ENCODE measurements at places on chromosomes 16 and 17.
A peak's percentile ranks its signal among the peaks of the same experiment; 100 is the strongest.

DNA sequence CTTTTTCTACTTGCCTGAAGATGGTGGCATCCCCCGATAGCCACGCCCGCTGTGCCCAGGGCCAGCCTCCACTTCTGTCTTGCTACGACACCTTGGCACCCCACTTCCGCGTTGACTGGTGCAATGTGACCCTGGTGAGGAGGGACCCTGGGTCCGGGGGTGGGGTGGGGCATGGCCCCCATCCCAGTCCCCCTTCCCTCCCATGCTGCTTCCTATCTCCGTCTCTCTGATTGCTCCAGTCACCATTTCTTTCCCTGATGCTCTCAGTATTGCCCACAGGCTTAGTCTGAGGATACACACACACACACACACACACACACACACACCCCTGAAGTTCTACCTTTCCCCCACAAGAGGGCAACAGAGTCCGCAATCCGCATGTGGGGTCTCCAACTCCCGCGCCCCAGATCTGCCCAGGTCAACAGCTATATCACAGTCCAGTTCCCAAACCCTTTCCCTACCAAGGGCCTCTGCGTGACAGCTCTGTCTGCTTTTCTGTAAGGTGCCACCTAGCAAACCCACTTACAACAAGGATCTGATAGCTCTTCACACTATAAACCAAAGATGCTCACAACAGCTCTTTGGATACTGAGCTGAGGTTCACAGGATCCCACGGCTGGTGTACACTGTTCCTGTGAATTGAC lies 3.4 kb downstream of the SGCA start:
- peak; percentile 72 for DNase-seq

DNA sequence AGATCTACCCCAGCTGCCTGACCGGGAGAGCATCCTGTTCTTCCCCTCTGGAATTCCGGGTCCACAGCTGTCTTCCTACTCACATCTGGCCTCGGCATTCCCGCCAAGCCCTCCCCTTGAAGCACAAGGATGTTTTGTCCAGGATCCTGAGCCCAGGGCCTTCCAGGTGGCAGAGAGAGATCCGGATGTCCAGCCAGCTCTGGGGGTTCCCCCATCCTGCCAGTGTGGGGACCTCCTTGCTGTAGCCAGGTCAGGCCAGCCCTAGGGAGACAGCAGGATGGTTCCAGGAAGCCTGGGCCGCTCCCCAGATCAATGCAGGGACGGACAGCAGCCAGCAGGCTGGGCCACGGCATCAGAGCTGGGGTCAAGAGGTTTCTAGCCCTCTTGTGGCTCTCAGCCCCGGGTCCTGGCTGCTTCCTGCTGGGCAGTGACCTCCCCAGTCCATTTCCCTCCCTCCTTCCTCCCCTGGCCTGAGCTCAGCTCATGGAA lies 55.3 kb downstream of the SOCS3 start:
- DNase-seq = no peak

DNA sequence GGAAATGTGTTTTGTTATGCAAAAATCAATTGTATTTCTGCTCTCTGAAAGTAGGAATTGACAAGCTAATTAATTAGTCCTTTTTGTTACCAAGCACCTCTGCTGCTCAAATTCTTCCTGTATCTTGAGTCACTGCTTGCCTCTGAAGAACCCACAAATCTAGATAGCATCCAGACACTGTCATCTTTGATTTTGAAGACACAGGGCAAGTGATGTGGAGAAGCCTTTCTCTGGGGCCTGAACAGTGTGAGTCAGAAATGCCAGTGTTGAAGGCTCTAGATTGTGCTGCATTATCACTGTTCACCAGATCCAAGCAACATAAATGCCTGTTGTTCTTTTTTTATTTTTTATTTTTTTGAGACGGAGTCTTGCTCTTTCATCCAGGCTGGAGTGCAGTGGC lies 10.9 kb upstream of the ST6GALNAC1 start:
- no peak for DNase-seq

GRCh38 chr16:82701442-82701955 lies 74.7 kb downstream of the CDH13 start:
- DNase-seq = no peak

DNA sequence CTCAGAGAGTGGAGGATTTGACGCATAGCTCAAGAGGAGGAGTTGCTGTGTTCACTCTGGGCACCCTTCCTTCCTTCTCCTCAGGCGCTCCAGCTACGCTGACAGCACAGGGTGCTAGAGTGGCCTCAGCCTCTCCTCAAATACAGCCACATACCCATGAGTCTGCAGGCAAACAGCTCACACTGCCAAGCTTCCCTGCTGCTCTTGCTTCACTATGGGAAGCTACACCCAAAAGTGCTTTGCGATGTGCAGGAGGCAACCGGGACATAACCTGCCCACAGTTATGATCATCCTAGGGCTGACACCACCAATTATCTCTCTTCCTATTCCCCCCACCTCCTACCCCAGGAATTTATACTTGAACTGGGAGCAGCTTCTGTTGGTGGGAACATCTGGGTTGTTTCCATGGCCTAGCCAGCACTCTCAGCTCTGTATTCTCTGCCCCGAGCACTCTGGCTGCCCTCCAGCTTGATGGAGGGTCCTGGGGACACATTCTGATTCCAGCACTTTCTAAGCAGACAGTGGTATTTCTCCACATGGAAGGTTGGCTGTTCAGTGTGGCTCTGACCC lies 40.3 kb upstream of the SREBF1 start:
- no peak for DNase-seq

GRCh38 chr17:71986886-71987285 lies 133.9 kb upstream of the SOX9 start:
- no peak for DNase-seq

DNA sequence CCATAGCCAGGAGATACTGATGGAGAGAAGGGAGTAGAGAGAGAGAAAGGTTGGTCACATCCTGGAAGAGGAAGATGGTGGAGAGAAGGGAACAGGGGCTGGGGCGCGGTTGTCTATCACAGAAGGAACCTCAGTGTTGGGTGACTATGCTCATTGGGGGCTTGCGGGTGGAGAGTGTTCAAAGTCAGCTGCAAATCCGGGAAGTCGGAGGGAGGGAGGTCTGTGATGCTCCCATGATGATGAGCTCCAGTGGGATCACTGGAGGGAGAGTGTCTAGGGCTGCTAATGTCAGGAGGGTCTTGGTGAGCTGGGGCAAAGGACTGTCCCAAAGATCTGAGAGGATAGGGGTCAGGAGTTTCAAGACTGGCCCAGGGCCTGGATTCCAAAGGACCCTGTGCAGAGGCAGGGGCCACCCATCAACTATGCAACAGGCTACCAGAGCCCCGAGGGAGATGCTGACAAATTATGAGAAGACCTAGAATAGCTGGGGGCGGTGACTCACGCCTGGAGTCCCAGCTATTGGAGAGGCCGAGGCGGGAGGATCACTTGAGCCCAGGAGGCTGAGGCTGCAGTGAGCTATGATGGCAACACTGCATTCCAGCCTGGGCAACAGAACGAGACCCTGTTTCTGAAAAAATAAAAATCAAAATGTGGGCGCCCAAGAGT lies 2.6 kb downstream of the SPDYE4 start:
- DNase-seq = no peak

DNA sequence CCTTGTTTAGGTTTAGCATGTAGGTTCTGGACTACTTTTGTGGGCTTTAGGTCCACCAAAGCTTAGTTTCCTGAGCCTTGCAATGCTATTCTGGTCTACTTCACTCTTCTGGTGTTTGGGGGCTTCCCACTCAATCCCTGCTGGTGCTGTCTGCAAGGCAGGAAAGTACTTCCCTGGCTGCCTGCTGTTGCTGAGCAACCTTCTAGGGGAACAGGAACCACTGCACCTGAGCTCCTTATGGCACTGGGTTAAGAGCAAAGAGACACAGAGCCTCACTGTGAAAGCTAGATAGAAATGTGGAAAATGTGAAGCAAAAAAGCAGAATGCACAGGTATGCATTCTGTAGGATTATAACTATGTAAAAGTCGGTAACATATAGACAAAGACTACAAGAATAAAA lies 17.0 kb downstream of the MPO start:
- no peak for DNase-seq

DNA sequence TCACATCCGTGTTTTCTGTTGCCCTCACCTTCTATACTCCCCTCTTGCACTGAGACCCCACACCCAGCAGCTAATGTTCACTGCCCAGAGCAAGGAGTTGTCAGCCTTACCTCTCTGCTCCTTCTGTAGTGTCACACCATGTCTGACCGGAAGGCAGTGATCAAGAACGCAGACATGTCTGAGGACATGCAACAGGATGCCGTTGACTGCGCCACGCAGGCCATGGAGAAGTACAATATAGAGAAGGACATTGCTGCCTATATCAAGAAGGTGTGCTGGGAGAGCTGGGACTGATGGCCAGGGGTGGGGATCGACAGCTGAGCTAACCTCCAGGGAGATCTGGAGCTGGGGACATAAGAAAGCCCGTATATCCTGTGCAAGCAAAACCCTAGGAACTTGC lies 3.7 kb downstream of the DYNLL2 start:
- DNase-seq = no peak

DNA sequence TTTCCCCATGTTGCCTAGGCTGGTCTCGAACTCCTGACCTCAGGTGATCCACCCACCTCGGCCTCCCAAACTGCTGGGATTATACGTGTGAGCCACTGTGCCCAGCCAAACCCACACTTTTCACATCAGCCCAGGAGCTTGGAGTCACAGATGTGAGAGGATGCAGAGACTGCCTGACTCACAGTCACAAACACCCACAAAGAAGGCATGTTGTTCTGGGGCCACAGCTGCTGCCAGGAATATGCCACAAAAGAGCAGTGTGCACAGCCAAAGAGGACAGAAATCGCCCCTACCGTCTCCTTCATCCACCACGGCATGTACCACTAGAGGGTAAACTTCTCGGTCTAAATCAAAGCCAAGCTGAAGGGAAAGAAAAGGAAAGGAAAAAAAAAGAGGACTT lies 25.1 kb upstream of the FOXJ1 start:
- DNase-seq = no peak
